T-helper 17 cell (primary cell): ENCODE measurements at places on chromosomes 5 and 9.

- no peak for DNase-seq
Observed at GRCh38 chr9:114677418-114677817, 4.6 kb downstream of the TEX48 start.

GRCh38 chr5:179114756-179115155, 54.6 kb downstream of the ZNF354C start:
- no peak for DNase-seq

GRCh38 chr9:216866-217265, 2.2 kb downstream of the DOCK8 start:
- no peak for DNase-seq

GRCh38 chr9:105376893-105377292, 70.9 kb upstream of the FSD1L start:
- DNase-seq, result no peak
